ENCODE measurements at places on chromosomes 1 and 21.

DNA sequence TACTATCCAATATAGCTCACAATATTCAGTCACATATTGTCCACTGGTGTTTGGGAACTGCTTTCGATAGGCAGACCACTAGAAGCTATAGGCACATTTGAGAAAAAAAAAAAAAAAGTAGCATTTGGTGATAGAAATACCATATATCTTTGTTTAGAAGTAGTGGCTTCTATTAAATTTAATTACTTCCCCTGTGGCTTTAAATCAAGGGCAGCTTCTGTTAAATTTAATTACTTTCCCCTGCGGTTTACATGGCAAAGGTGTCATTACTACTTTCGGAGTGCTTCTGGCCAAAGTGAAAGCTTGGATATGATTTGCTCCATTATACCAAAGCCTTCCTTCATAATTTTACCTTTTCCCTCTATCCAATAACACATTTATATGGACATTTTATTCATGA, 229.9 kb downstream of the TTLL7 start:
- DNase-seq, result no peak

GRCh38 chr21:25963181-25963580, 207.4 kb downstream of the APP start:
- DNase-seq, result no peak

GRCh38 chr1:167966050-167966449, 29.2 kb upstream of the MPC2 start:
- no peak for DNase-seq

GRCh38 chr1:47948126-47948525, 49.1 kb downstream of the TRABD2B start:
- no peak for DNase-seq

- no peak for DNase-seq
Observed at GRCh38 chr1:68199603-68200002, 32.7 kb downstream of the WLS start.

GRCh38 chr1:40350391-40350790, 23.1 kb upstream of the SMAP2 start:
- no peak for DNase-seq

- DNase-seq, result peak; percentile 32
Observed at GRCh38 chr1:59422921-59423575, 126.2 kb downstream of the FGGY start.

Measured in smooth muscle cell of the brain vasculature (primary cell).